Cerebellum (tissue), 4 donors: ENCODE measurements at places on chromosomes 16 and 17. TPM values are rescaled to one million over a fixed set of nuclear protein-coding genes. Genes with fewer than 3 reads are reported as not detected.

Gene ZNF423
- 47.5 TPM for total RNA-seq

Gene PNMT
- total RNA-seq, result 1.5 TPM

Gene SGCA
- total RNA-seq, result not detected

Gene TP53TG3
- total RNA-seq, result not detected

Gene SMIM5
- 0.27 TPM for total RNA-seq

Gene ADAD2
- not detected for total RNA-seq

Gene RAB26
- total RNA-seq, result 11.4 TPM

Gene PAFAH1B1
- total RNA-seq, result 302 TPM

Gene STX1B
- total RNA-seq, result 22.5 TPM

Gene CMTM2
- total RNA-seq, result not detected

Gene TSR1
- total RNA-seq, result 26.0 TPM

Gene CACNG3
- total RNA-seq, result 2.6 TPM

Gene KRT25
- total RNA-seq, result not detected

Gene HAP1
- 1.5 TPM for total RNA-seq

Gene KRTAP9-8
- total RNA-seq, result not detected

Gene EPOP
- total RNA-seq, result 0.82 TPM

Gene HBA1
- total RNA-seq, result 1,023 TPM

Gene SPN
- total RNA-seq, result 0.36 TPM

Gene PERCC1
- total RNA-seq, result not detected

Gene ITGB4
- 2.1 TPM for total RNA-seq

Gene HSF5
- total RNA-seq, result 0.54 TPM

Gene GLIS2
- 3.2 TPM for total RNA-seq

Gene ZPBP2
- not detected for total RNA-seq

Gene WFDC1
- total RNA-seq, result 2.4 TPM

Gene MYO15B
- 28.0 TPM for total RNA-seq
